ENCODE measurements at places on chromosomes 2 and 18. TPM values are rescaled to one million over a fixed set of nuclear protein-coding genes. Genes with fewer than 3 reads are reported as not detected.

Gene COL4A3
- 1.1 TPM for total RNA-seq

GRCh38 chr2:122643725-122644329, 888.4 kb downstream of the TSN start:
- no peak overlapping the region for H3K4me3 ChIP-seq
- DNase-seq = no peak
- no peaks in the 10 kb centered on the region for H3K4me1 ChIP-seq
- no peaks in the 10 kb centered on the region for H3K36me3 ChIP-seq

DNA sequence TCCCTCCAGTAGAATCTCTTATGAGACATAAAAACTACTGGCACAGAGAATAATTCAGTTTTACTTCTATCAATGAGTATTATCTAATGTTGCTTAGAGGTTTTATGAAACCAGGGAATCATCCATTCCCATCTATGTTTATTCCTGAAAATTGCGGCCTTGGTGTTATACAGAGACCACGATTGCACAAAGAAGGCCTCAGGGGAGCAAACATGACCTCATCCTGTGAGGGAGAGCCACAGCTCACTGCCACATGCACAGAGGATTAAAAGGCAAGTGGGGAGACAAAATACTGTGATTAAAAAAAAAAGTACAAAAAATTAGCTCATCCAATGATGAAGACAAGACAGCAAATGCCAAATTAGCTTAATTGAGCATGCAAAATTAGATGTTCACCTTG, 111.8 kb upstream of the SLC35G4 start:
- no peaks in the 10 kb centered on the region for H3K4me1 ChIP-seq
- H3K27me3 ChIP-seq = no peaks in the 10 kb centered on the region
- H3K36me3 ChIP-seq = no peaks in the 10 kb centered on the region
- no peak overlapping the region for H3K27ac ChIP-seq
- DNase-seq = no peak
- H3K4me3 ChIP-seq = no peak overlapping the region

DNA sequence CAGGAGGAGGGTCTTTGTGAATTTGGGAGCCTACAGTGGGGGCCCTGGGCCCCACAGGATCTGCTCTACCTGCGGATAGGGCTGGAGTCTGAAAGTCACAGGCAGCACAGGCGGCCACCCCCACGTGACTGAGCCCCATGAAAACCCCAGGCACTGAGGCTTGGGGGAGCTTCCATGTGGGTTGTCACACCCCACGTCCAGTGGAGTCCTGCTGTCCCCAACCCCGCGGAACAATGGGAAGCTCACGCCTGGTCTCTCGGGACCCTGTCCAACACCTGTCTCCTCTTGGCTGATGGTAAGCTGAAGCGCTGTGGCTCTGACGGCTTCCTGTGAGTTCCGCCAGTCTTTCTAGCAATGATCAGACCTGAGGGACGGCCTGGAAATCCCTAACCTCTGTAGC, 85.8 kb downstream of the PTGR3 start:
- H3K4me1 ChIP-seq = no peaks in the 10 kb centered on the region
- no peaks in the 10 kb centered on the region for H3K27me3 ChIP-seq
- no peak overlapping the region for H3K27ac ChIP-seq
- no peaks in the 10 kb centered on the region for H3K36me3 ChIP-seq
- H3K4me3 ChIP-seq = no peak overlapping the region

DNA sequence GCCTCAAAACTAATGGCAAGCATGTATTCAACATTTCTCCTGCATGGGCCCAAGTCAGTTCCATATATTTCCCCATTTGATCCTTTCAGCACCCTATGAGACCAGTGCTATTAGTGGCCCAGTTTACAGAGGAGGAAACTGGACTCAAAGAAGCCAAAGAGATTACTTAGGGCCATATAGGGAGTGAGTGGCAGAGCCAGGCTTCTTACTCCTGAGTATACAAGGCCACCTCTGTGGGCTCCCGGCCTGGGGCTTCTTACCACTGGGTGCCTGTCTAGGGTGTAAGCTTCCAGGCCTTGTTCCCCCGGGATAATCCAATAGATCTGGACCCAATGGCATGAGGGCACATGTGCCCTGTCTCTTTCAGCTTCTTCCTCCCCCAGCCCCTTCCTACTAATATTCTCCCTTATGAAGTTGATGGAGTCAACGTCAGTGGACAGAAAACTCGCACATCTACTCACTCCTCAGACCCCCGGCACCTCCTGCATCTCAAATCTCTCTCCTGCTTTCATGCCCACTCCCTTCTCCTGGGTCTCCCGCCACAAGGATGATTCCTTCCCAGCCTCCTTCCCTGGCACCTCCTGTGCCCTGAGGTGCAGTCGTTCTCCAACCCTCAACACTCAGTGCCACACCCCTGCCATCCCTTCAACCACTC, 222.6 kb downstream of the ANAPC1 start:
- no peaks in the 10 kb centered on the region for H3K27me3 ChIP-seq
- H3K27ac ChIP-seq = no peak overlapping the region
- H3K4me1 ChIP-seq = peaks cover 13% of the 10 kb centered on the region
- DNase-seq = no peak

- no peaks in the 10 kb centered on the region for H3K36me3 ChIP-seq
- no peak overlapping the region for H3K27ac ChIP-seq
- H3K4me3 ChIP-seq = no peak overlapping the region
- no peak for DNase-seq
Observed at GRCh38 chr2:3128786-3129185, 248.8 kb downstream of the EIPR1 start.

GRCh38 chr2:213290501-213290900, 6.2 kb downstream of the SPAG16 start:
- H3K27me3 ChIP-seq = no peaks in the 10 kb centered on the region
- H3K36me3 ChIP-seq = no peaks in the 10 kb centered on the region
- no peak overlapping the region for H3K4me3 ChIP-seq
- DNase-seq = no peak
- no peak overlapping the region for H3K27ac ChIP-seq

- no peaks in the 10 kb centered on the region for H3K27me3 ChIP-seq
- H3K36me3 ChIP-seq = no peaks in the 10 kb centered on the region
- DNase-seq = no peak
- H3K4me1 ChIP-seq = no peaks in the 10 kb centered on the region
- no peak overlapping the region for H3K27ac ChIP-seq
Observed at GRCh38 chr2:190695739-190696138, 46.9 kb downstream of the NAB1 start.
